AG10803 (cell line): ENCODE measurements at places on chromosomes 6 and 20.
A peak's percentile ranks its signal among the peaks of the same experiment; 100 is the strongest.

GRCh38 chr20:38249536-38250310, 10.8 kb downstream of the KIAA1755 start:
- peak; percentile 44 for DNase-seq

- DNase-seq = no peak
These were observed 151.1 kb downstream of the TRIM27 start for GRCh38 chr6:28772480-28773381.

DNA sequence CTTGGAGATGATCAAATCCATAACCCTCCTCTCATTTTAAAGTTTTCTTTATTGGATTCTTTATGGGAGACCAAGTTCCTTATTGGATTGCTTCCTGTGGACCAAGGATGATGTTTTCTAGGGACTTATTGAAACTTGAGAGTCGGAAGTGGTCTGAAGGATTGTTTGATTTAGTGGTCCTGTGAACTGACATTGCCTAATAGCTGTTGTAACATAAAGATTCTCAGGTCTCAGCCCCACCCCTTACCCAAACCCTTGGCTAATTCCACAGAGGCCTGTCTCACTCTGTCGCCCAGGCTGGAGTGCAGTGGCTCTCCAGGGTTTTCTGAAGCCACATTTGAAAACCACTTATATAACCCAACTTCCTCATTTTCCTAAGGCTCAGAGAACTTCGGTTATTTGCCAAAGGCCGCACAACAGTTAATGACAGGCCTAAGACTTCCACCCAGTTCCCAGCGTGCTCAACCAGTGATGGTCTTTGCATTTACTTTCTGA, 77.0 kb downstream of the ATXN1 start:
- DNase-seq = no peak

GRCh38 chr6:154614101-154614500, 103.6 kb upstream of the CNKSR3 start:
- DNase-seq = peak; percentile 51

- no peak for DNase-seq
These were observed 391.0 kb downstream of the TFAP2B start for GRCh38 chr6:51209651-51210050.

DNA sequence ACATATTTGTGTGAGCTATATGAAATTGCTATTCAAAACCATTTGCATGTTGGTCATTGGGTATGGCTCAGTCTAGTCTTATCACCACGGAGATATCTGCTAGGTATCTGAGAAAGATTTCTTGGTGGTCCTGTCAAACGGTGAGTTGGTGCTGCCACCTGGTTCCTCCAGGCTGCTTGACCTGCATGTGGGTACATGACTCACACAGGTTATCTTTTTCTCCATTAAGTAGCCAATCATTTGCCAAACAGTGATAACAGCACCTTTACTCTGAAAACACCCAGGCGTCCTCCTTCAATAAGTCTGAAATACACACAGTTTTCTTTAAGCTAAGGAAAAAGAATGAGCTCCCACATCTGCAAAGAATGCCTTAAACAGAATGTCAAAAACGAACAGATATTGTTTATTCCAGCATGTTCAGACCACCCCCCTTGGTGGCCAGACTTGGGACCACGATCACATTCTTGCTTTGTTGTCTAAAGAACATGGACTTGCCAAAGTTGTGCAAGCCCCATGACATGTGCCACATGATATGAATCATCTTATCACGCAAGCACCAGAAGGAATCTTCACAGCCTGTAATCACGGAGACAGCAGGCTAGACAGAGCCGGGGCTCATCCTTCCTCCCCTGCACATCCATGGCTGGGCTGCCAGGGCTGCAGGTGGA, 200.7 kb upstream of the THBS2 start:
- DNase-seq = peak; percentile 98

DNA sequence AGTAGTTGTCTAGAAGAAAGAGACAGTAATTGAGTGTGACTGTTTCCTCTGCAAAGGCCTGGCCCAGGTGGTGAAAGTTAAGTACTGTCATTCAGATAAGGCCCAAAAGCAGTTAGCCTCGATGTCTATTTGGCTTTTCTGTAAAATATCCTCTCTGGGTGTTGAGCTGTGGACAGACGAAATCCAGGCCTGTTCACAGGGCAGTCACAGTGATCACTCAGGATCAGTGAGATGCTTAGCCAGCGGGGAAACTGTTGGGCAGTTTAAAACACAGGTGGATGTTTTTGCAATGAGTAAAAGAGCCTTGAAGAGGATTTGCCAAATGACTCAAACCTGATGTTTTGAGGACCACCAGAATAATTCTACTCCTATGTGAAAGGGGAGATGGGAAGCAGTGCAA, 22.0 kb upstream of the PRDM1 start:
- no peak for DNase-seq

DNA sequence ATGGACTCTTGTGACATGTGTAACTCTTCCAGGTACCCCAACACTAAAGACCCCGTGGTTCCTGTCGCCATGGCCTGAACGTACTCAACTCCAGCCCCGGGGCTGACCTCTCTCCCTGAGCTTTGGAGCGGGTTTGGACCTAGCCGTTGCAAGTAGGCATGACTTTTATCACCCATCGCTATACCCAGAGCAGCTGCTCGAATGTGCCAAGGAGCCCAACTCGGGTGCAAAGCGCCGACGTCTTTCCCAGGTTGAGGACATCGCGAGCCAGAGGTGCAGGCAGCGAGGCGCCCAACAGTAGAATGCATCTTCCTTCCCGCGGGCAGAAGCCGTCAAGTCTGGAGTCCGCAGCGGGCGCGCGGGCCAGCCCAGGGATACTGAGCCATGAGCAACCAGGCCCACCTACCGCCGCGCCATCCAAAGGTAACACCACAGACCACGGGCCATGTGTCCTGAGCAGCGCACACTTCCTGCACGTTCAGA, 5.7 kb upstream of the LAMP5 start:
- no peak for DNase-seq
